Stimulated activated CD4-positive, alpha-beta T cell treated with anti-CD3 and anti-CD28 coated beads, Interleukin-1b, Interleukin-23, amount 100 ng/mL, for 1 hour (primary cell): ENCODE measurements at places on chromosomes 7 and 10.

- DNase-seq, result no peak
These were observed 15.2 kb downstream of the SLC29A3 start for GRCh38 chr10:71334221-71334791.

- no peak for DNase-seq
These were observed 124.4 kb downstream of the TACC2 start for GRCh38 chr10:122113161-122113944.

DNA sequence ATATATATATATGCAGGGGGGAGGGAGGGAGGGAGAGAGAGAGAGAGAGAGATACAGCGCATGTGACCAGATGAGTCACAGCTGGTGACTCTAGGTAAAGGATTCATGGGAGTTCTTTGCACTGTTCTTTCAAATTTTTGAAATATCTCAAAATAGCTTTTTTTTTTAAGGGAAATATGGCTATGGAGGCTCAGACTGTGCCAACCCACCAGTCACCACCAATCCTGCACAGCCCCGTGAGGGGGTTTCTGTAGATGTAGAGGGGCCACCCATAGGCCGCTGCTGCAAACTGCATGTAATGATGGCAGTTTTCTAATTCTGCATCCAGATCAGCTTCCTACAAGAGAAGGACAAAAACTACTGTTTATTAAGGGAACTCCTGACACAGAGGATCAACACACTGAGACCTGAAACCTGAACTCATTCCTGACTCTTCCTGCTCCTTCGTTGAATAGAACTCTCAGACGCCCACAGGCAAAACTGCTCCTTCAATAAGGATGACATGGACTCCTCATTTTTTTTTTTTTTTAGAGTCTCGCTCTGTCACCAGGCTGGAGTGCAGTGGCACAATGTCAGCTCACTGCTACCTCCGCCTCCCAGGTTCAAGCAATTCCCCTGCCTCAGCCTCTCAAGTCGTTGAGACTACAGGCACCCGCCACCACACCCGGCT, 17.3 kb downstream of the DAGLB start:
- DNase-seq, result no peak

GRCh38 chr10:11729790-11730315, 12.3 kb upstream of the ECHDC3 start:
- DNase-seq, result no peak

DNA sequence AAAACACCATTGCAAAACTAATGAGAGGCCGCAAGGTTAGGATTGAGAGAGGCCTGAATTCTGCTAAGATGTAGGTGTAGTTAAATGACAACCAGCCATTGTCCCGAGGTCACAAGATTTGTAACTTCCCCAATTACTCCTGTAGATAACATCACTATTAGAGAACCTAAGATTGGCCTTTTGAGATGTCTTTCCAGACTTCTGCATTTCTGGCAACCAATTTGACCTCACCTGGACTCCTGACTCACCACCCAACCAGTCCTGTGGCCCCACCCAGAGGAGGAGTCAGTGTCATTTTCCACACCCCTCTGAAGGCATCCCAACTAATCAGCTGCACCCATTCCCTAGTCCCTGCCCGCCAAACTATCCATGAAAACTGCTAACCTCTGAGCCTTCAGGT, 115.7 kb downstream of the PRKAG2 start:
- no peak for DNase-seq

- no peak for DNase-seq
These were observed 11.0 kb downstream of the ARPC1B start for GRCh38 chr7:99385564-99385963.

DNA sequence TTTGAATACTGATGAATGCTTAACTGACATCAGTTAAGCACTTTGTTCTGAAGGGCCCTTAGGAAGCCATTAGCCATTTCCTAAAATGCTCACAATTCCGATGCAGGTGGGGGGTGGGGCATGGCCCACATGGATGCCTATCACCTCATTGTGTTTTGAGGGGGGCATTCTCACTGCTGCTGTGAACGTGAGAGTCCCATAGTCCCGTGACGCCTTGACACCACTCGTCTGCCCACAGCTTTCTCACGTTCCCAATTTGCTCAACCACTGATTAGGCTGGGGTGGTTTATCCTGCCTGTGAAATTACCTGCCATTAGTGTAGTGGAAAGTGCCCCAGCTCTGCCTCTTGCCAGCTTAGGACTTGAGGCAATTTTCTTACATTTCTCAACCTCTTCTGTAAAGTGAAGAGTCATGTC, 31.9 kb downstream of the DUSP5 start:
- DNase-seq, result no peak

GRCh38 chr7:83301416-83301815, 138.7 kb upstream of the PCLO start:
- DNase-seq, result no peak

GRCh38 chr10:23364378-23364777, 19.8 kb upstream of the C10orf67 start:
- DNase-seq, result no peak

- no peak for DNase-seq
These were observed 31.6 kb downstream of the RASGEF1A start for GRCh38 chr10:43235070-43235900.

DNA sequence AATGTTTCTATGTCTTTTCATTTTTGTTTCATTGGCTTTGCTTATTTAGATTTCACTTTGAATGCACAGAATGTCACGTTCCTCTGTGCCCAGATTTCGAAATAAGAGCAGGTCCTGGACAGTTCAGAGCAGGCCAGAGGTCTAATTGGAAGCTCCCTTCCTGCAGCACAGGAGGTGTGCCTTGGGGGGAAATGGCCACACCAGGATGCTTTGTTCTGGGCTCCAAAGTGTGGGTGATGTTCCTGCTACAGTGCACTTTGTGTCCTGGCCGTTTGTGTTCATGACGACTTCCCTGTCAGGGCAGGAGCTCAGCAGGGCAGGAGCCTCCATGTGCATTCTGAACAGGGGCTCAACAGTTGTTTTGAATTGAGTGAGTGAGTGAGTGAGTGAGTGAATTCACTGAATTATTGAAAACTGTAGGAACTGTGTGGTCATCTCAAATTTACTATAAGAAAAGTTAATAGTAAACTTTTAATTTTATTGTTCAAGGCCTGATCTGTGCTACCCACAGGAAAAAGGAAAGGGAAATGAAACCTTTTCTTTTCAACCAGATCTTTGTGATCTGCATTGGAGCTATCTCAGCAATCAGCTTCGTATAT, 109.5 kb upstream of the GJD4 start:
- no peak for DNase-seq
